DMS 273 treated with DMSO at 0.1 percent for 48 hours (cell line): ENCODE measurements at places on chromosomes 2 and 18.

DNA sequence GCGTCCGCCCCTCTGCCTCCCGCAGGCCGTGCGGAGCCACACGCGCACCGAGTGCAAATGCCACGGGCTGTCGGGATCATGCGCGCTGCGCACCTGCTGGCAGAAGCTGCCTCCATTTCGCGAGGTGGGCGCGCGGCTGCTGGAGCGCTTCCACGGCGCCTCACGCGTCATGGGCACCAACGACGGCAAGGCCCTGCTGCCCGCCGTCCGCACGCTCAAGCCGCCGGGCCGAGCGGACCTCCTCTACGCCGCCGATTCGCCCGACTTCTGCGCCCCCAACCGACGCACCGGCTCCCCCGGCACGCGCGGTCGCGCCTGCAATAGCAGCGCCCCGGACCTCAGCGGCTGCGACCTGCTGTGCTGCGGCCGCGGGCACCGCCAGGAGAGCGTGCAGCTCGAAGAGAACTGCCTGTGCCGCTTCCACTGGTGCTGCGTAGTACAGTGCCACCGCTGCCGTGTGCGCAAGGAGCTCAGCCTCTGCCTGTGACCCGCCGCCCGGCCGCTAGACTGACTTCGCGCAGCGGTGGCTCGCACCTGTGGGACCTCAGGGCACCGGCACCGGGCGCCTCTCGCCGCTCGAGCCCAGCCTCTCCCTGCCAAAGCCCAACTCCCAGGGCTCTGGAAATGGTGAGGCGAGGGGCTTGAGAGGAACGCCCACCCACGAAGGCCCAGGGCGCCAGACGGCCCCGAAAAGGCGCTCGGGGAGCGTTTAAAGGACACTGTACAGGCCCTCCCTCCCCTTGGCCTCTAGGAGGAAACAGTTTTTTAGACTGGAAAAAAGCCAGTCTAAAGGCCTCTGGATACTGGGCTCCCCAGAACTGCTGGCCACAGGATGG lies 7.1 kb upstream of the WNT10A start:
- DNase-seq = no peak

- DNase-seq = no peak
Observed at GRCh38 chr2:50820176-50820575, 211.8 kb downstream of the NRXN1 start.

- DNase-seq = no peak
Observed at GRCh38 chr2:16587601-16588000, 78.0 kb downstream of the CYRIA start.

DNA sequence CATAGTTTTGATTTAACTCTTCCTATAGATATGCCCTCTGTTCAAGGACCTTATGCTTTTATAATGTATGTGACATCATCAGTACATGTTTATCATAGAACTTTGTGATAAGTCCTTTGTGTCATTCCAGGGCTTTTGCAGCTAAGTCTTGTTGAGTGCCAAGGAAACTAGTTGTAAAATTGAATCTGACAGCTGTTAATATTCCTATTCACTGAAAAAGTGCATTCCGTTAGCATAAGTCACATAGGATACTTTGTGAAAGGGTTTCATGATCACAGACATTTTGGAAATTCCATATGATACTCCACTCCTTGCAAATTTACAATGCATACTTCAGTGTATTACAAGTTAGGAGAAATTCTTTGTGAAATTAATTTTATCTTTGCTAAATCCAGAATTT lies 503.4 kb downstream of the CCDC85A start:
- DNase-seq = no peak

GRCh38 chr2:224885836-224886547 lies 156.3 kb downstream of the DOCK10 start:
- DNase-seq = no peak

GRCh38 chr2:203886661-203887151 lies 19.1 kb downstream of the CTLA4 start:
- DNase-seq = no peak

DNA sequence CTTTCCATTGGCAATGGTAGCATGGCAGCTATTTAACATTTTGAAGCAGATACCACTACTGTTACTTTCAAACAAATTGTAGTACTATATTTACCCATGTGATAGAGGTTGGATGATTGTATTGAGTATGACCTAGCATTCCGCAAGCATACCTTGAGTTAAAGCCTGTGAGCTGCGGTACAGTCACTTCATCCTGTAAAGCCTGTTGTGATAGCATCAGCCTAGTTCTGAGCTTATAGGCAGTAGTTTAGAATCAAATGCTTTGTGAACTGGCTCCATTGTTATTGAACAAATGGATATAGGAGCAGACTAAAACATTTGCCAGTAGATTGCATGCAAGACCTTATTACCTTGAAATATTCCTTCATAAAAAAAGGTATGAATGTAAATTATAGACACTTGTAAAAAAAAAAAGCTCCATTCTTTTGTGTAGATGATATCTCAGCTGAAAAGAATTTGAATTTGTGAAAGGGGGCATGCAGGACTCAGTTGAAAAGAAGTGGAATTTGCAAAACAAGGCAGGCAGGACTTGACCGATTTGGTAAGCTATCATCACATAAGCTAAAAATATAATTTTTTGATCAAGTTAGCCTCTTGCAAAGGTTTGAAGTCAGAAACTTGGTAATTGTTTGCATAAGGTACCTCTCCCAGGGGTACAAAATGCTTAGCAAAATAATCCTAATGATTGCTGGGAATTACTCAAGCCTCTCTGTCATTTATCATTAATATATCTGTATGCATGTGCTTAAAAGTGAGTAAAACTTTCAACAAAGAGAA lies 138.5 kb upstream of the ITGA4 start:
- DNase-seq = no peak

- DNase-seq = no peak
Observed at GRCh38 chr2:125656190-125656589, 999.8 kb upstream of the GYPC start.

GRCh38 chr18:49861659-49862058 lies 48.3 kb upstream of the ACAA2 start:
- no peak for DNase-seq

DNA sequence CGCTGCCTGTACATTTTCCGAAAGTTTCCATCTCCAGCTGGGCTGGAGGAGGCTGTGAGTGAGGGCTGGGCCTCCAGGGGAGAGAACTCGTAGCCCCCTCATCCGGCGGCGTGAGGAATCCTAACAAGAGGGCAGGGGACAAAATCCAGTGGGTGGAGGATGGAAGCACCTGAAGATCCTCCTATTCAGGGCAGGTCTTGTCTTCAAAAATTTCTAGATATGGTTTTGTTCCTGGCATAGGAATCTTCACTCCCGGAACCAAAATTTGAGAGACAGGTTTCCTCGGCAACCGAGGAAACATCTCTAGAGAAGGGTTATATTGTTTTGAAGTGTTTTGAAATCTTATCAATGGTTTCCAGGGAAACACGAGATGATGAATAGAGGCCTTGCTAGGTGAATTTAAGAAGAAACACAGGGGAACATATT lies 136.7 kb downstream of the SH3BP4 start:
- no peak for DNase-seq

DNA sequence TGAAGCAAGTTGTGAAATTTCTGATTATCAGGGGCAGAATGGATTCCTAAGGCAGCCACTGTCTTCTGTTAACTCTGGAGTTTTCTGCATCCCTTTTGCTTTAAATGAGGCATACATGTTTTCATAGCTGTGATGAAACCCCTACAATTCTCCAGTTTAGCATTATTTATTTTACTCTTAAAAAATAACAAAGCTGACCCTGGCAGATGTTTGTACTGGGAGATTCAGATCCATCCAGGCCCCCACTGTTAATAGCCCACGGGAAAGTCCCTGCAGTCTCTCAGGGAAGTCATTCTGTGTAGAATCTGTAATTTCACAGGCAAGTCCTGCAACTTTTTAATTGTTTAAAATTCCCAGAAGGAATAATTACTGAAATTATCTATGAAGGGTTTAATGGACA lies 353 bp upstream of the SULT1C4 start:
- no peak for DNase-seq

DNA sequence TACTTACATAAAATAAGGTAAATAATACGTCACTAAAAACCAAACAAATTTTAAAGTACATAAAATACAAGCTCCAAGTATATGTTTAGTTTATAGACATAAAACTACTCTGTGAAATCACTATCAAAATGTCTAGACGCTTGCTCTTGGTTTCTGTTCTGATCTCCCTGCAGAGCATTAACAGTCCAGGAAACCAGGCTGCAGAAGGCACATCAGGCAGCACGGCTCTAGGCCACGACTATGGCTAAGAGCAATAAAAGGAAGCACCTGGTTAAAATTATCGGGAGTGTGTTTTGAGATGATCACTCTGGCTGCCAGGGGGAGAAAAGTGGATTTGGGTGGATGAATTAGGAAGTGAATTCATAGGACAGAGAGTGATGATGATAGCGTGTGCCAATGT lies 196.0 kb upstream of the SPHKAP start:
- DNase-seq = no peak

DNA sequence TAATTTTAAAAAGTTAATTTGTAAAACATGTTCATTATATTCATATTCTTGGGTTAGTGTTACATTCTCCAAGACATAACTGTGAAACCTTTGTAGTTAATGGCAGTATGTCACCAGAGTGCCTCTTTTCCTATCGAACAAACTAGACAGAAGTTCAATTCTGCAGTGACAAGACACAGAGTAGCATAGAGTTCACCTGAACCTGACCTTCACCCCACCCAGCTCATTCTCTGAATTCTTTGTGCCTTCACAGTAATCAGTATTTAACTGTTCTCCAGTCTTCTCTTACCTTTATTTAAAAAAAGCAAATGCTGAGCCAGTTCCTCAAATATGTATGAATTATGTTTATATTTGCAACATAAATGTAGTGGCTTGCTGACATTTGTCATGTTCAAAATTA lies 52.9 kb upstream of the CHMP1B start:
- DNase-seq = no peak

GRCh38 chr18:24195296-24196053 lies 56.6 kb downstream of the CABYR start:
- no peak for DNase-seq

DNA sequence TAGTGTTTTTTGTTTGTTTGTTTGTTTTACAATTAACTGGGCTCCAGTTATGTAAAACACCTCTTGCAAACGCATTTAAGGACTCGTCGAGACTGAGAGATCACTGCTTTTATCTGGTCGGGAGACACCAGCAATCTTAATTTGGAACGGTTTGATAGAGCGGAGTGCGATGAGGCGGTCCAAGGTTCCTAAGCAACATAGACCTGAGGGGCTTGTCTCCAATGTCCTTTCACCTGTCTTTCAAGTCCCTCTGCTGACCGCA lies 729 bp upstream of the SELENOI start:
- no peak for DNase-seq

DNA sequence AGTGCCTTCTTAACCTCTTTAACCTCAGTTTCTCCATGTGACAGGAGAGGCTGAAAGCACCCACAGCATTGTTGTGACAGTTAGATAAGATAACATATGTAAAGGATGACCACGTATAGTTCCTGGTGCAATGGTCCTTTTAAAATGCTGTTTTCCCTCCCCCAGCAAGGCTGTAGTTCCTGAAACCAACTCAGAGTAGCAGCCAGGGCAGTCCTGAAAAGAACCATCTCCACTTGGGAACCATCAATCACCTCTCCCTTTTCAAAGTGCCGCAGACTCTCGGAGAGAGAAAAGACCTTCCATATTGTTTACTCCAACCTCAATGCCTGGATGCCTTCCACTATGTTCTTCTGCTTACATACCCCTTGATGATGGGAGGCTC lies 158.8 kb downstream of the DDX1 start:
- no peak for DNase-seq
